ENCODE measurements at places on chromosomes 4 and X.

- no peak for DNase-seq
Observed at GRCh38 chrX:15856636-15857035, 2.0 kb upstream of the AP1S2 start.

DNA sequence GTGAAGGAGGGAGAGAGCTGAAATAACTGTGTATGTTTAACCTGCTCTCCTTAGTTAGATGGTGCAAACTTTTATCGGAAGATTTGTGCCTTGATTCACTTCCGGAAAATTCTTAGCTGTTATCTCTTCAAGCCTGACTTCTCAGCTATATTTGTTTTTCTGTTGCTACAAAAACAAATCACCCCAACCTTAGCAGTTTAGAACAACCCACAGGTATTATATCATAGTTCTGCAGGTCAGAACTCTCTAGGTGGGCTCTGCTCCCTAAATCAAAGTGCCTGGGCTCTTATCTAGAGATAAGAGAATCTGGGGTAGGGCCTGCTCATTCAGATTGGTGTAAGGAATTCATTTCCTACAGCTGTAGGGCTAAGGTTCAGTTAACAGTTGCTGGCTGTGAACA lies 15.1 kb upstream of the CEP135 start:
- DNase-seq = no peak

DNA sequence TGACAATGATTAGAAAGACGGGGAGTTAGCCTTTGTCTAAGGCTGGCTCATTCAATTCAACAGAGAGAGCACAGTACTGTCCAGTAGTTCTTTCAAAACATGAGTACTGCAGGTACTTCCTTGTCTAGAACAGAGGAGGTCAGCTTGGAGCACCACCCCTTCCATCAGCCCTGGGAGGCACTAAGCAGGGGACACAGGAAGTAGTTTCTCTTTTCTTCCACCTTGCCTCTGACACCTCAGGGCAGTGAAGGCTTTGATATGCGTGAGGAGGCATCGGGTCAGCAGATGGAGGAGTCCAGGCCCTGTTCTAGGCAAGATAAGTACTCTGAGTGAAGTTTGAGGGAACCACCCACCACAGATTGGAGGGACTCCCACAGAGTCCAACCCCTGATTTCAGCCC lies 33.1 kb downstream of the MAGEB10 start:
- no peak for DNase-seq

DNA sequence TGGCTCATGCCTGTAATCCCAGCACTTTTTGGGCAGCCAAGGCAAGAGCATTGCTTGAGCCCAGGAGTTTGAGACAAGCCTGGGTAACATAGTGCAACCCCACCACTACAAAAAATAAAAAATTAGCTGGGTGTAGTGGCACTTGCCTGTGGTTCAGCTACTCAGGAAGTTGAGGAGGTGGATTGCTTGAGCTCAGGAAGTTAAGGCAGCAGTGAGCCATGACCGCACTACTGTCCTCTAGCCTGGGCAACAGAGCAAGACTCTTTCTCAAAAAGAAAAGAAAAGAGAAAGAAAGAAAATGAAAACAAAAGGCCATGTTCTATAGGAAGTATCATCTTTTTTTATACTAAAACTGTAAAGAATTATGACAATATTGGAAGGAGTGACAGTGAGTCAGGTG lies 38.5 kb downstream of the NEK1 start:
- DNase-seq = no peak

DNA sequence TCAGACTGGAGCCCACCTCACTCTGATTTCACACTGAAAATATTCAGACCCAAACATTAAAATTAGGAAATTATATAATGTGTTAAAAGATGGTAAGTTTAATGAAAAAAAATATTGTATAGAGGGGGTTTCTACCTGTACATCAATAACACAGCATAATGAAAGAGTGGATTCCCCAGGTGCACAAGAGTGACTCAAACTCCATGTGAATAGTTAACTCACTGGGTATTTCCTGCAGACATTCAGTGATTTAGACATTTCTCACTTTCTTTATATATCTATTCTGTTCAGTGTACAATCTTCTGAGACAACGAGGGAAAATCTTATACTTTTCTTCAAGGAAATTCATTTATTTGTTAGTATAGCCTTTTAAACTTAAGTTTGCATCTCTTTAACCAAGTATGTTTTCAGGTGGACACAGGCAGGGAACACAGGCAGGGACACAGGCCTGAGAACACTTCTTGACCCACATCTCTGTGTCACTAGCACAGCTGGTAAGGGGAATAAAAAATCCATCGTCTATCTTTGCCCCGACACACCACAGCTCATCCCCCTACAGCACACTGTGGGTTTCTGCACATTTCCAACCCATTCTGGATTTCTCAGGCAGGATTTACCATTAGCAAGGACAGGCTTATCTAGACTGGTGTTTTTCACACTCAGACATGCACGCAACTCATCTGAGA lies 525.5 kb upstream of the BOD1L1 start:
- DNase-seq = no peak

DNA sequence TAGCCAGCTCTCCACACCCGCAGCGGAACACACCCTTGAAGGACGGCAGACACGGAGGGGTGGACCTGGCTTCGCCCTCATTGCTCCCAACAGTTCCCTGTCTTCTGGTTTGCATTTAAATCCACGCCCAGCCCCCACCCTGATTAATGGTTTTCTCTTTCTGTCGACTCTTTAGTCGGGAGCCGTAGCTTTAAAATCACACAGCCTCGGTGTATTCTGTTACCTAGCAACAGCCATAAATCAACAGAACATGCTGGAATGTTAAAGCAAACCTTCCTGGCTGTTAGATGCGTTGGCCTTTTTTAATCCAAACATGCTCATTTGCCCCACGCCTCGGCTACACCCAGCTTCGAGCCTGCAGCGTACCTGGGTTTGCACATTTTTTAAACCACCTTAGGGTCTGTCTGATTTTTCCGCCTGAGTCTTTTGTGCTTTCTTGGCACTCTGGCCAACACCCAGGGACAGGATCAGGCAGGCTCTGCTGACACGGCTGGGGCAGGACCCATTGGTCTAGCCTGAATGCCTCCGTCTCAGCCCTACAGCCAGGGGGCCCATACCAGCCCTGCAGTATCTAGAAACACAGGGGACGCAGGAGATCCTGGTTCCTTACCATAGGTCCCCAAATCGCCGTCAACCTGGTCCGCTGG lies 21.4 kb upstream of the PPP2R2C start:
- DNase-seq = no peak

- no peak for DNase-seq
Observed at GRCh38 chr4:7218686-7219085, 26.3 kb downstream of the SORCS2 start.

GRCh38 chr4:57554556-57555092 lies 444.4 kb upstream of the IGFBP7 start:
- no peak for DNase-seq

GRCh38 chrX:105553118-105553517 lies 269.2 kb upstream of the NRK start:
- no peak for DNase-seq

DNA sequence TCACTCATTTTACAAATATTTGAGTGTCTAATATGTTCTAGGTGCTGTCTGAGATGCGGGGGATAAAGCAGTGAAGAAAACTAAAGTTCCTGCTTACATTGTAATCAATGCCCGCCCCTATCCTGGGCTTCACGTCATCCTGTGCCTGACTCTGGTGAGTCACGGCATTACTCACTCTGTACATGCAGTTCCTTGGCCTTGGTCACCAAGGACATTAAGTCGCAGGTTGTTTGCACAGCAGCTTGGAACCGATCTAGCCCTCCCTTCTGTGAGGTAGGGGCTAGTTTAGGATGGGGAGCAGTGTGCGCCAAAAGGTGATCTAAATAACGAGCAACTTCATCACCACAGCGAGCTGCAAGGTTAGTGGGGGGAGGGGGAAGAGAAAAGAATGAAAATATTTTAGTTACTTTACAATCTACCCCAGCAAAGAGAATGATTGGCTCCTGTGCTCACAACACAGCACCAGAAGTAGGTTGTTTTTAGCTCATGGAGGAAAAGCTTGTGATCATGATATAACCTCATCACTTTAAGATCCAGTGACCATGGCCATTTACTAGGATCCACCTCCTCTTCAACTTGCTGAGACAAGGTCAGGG lies 48.0 kb upstream of the HDAC8 start:
- no peak for DNase-seq

DNA sequence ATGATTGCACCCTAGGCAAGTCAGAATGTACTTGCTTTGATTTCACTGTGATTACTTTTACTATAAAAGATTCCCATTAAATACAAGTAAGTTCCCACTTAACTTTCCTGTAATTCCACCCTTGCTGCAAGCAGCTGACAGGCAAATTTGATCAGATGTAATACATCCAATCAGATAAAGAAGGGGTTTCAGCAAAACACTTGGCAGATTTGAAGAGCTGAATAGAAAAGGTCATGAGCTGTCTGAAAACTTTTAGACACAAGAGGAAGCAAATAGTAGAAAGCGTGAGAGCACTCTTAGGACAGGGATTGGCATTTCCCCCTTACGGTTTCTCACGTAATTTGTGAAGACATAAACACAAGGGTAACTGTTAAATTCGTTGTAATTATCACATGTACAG lies 22.8 kb downstream of the HSD17B13 start:
- no peak for DNase-seq

DNA sequence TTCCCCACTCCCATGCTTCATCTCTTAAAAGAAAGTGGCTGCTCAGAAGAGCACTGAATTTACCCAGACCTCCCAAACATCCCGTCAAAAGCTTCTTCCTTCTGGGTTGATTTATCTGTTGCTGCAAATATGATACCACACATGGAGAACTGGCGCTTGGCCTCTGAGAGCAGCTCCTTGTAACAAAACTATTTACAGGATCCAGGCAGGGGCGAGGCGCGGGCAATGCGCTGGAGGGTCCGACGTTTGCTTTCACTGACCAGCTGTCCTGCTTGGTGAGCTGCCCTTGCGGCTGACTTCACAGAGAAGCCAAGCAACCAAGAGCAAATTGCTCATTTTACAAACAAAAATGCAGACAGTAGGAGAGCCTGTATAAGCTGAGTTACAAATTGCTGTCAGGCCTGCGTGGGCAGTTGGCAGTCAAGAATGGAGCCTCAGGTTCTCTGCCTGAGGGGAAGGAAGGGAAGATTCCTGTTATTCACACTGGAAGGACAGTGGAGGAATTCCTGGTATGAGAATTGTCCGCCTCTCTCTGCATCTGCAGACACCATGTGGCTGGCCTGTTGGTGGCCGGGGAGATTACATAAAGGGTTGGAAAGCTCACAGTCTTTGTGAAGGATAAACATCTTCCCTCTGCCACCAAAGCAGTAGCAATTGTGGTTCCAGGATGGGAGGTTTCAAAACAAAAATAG lies 192.2 kb upstream of the LEF1 start:
- DNase-seq = no peak

DNA sequence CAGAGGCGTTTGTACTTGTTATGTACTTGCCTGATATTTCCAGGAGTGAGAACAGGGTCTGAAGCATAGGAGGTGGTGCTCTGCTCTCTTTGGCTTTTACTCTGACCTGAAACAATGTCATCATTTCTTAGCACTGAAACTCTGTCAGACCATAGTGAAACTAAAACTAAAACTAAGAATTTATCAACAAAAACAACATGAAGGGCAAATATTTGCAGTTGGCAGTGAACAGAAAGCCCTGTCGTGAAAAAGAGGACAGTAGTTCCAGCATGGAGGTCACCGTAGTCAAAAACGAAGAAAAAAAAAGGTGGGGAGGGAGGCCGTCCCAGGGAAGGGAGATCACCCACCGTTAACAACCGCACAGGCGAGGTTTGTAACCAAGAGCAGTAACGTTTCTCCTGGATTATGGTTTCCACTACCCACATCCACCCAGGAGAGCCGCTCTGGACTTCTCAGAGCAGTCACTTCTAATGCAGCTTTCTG lies 97.5 kb downstream of the ANK2 start:
- no peak for DNase-seq

GRCh38 chr4:110107866-110108265 lies 90.5 kb downstream of the ELOVL6 start:
- DNase-seq = no peak

GRCh38 chrX:140948827-140949226 lies 53.6 kb upstream of the SPANXB1 start:
- DNase-seq = no peak

DNA sequence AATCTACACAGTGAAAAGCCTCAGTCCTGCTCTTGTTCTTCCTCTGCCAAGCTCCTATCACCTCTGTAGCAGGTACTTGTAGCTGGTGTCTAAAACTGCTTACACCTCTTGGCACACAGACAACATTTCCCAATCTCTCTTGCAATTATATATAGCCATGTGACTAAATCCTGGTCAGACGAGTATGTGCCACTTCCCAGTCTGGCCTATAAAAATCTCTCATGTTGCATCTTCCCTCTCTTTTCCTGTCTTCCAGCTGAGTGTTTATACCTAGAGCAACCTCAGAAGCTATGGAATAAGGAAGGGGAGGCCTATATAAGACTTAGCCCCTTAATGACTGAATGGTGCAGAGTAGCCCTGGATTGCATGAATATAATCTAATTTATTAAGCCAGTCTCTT lies 105.8 kb downstream of the RNF150 start:
- no peak for DNase-seq

GRCh38 chrX:151722241-151722846 lies 6.5 kb downstream of the FATE1 start:
- DNase-seq = no peak

DNA sequence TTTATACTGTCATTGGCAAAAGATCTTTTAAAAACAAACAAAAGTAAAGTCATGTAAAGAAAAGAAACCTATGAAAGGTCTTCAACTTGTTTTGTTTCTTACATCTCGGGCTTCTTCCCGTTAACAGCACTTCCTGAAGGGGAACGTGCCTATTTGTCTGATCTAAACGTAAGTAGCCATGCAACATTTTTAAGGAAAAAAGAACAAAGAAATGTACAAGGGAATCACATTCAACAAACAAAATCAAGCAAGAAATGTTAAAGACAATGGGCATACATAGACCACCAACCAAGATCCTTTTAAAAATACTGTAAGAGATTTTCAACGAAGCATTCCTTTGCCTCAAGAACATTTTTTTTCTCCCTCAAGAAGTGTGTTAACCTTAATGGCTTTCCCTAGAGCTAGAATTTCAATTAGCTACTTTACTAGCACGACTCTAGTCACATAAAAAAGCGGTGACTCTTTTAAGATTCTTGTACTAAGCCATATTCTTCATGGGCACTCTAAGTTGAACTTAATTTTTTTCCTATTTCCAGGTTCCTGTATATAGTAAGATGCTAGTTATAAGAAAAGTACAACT lies 112.0 kb upstream of the TTC29 start:
- no peak for DNase-seq

- no peak for DNase-seq
Observed at GRCh38 chr4:161629694-161630441, 533.9 kb downstream of the FSTL5 start.

GRCh38 chr4:152014280-152014679 lies 253.5 kb upstream of the GATB start:
- peak; percentile 35 for DNase-seq

- DNase-seq = no peak
Observed at GRCh38 chr4:112076919-112077608, 68.2 kb upstream of the FAM241A start.

- no peak for DNase-seq
Observed at GRCh38 chr4:83112678-83113428, 1.7 kb downstream of the PLAC8 start.

- no peak for DNase-seq
Observed at GRCh38 chr4:102564399-102565059, 63.4 kb downstream of the NFKB1 start.

Data from activated CD4-positive, alpha-beta T cell treated with anti-CD3 and anti-CD28 coated beads for 24 hours (primary cell).